Naive thymus-derived CD4-positive, alpha-beta T cell (primary cell): ENCODE measurements at places on chromosomes 16 and 17. TPM values are rescaled to one million over a fixed set of nuclear protein-coding genes. Genes with fewer than 3 reads are reported as not detected.

Gene ITGAD
- not detected for total RNA-seq

Gene AGRP
- total RNA-seq: not detected in 2 replicates

Gene RMI2
- total RNA-seq: 2.8 TPM

Gene ARHGAP44
- total RNA-seq: 0.05 TPM in 1 of 2 replicates, not detected in the other

Gene PPM1E
- not detected for total RNA-seq

Gene CLEC19A
- not detected in 2 replicates for total RNA-seq
